ENCODE measurements at places on chromosomes 13 and 19. TPM values are rescaled to one million over a fixed set of nuclear protein-coding genes. Genes with fewer than 3 reads are reported as not detected.

DNA sequence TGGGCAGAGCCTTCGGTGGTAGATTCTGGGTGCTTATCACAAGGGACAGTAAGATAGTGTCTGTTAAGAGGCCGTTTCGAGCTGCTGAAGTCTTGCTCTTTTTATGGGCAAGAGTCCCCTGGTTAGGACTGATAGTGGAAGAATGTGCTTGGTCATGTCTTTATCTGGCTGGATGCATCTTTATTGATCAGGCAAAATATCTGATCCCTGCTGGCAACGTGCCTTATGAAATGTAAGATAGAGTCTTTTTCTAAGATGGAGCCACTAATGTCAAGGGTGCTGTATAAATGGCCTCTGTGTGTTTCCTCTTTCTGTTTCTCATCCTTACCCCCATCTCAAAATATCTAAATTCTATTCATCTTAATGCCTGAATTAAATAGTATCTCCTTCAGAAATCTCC lies 53.3 kb downstream of the MYO16 start:
- H3K27me3 ChIP-seq = peaks cover 8% of the 10 kb centered on the region
- no peak for DNase-seq
- no peak overlapping the region for H3K4me3 ChIP-seq
- no peak overlapping the region for H3K27ac ChIP-seq
- H3K36me3 ChIP-seq = no peaks in the 10 kb centered on the region

DNA sequence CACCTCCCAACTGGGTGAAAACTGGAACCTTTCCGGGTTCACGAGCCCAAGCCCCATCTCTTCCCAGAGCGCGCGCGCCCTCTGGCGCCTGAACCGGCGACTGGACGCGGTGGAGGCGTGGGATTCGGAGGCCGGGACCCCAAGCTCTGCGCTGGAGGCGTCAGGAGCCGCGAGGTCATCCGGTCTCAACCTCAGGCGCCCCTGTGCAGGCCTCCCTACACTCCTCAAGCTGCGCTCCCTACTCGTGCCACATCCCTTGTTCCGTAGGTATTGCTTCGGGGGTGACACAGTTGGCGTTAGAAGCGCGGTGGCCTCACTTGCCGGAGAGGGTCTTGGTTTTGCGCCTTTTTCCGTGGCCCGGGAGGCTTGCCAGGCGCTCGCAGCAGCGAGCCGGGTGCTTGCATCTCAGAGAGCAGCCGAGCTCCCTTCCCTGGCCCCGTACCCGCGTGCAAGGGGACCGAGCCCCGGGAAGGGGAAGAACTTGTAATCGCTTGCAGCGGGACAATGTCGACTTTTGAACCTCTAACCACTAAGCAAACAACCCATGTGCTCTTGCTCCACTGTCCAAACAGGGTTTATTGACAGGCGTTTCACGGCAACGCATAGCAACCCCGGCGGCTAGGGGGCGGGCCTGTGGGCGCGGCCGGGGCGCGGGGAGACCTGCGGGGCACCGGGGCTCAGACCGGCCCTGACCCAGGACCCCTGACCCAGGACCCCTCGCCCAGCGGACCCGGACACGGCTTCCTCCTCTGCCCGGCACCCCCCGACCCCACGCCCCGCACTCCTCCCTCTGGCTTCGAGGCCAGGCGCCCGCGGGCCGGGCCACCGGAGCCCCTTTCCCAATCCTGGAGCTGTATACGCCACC lies 8.5 kb downstream of the CDX2 start:
- H3K27ac ChIP-seq = no peak overlapping the region
- peaks cover 62% of the 10 kb centered on the region for H3K27me3 ChIP-seq
- peaks cover 8% of the 10 kb centered on the region for H3K4me1 ChIP-seq
- no peaks in the 10 kb centered on the region for H3K36me3 ChIP-seq
- peak; percentile 72 for DNase-seq

DNA sequence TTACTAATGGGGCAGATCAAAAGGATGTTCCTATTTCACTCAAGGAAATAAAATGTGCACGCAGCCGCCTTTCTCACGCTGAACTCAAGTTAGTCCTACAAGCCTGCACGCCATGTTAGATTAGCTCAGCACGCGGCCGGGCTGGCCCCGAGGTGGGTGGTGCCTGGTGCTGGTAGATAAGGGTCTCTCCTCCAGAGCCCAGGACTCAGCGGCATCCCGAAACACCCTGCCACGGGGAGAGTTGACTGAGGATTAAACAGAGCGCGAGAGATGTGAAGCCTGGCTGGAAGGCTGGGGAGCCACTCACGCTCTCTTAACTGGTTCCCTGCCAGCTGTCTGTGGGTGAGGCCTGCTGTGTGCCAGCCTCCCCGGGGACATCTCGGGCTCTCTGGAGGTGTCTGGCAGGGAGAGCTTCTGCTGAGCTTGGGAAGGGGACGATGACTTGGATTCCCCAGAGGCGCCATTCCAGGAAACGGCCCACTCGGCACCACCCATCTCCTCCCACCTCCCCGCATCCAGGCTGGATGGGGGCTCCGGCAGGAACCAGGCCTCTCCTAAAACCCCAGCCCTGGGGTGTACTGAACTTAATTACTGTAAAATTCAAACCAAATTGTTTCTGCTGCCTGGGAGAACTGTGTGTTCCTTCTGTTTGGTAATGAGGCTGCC lies 122.2 kb downstream of the KDM4B start:
- peaks cover 3% of the 10 kb centered on the region for H3K36me3 ChIP-seq
- no peak for DNase-seq
- H3K27ac ChIP-seq = no peak overlapping the region
- H3K4me3 ChIP-seq = no peak overlapping the region

Gene GNG14
- not detected for total RNA-seq

Gene DIAPH3
- total RNA-seq = 28.5 TPM

DNA sequence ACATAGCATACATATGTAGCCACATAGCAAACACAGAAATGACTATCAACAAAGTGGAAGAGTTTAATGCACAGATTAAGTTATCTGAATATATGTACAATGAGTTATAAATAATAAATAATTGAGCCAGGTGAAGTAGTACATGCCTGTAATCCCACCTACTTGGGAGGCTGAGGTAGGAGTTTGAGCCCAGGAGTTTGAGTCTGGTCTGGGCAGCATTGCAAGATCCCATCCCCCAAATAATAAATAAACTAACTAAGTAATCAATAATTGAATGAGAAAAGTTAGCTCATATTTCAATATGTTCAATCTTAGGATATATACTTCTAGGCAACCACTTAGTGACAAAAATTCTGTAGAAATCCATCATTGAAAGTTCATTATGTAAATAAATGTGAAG lies 1.7 kb downstream of the CARD8 start:
- no peaks in the 10 kb centered on the region for H3K27me3 ChIP-seq
- DNase-seq = no peak
- peak overlapping the region; percentile 98 for H3K27ac ChIP-seq
- peaks cover 20% of the 10 kb centered on the region for H3K36me3 ChIP-seq

Gene CCDC159
- 15.3 TPM for total RNA-seq

GRCh38 chr13:46571189-46571908 lies 18.4 kb downstream of the LRCH1 start:
- no peak for DNase-seq
- peaks cover 42% of the 10 kb centered on the region for H3K4me1 ChIP-seq
- H3K27ac ChIP-seq = peak overlapping the region; percentile 26
- peaks cover 3% of the 10 kb centered on the region for H3K36me3 ChIP-seq
- no peaks in the 10 kb centered on the region for H3K27me3 ChIP-seq

DNA sequence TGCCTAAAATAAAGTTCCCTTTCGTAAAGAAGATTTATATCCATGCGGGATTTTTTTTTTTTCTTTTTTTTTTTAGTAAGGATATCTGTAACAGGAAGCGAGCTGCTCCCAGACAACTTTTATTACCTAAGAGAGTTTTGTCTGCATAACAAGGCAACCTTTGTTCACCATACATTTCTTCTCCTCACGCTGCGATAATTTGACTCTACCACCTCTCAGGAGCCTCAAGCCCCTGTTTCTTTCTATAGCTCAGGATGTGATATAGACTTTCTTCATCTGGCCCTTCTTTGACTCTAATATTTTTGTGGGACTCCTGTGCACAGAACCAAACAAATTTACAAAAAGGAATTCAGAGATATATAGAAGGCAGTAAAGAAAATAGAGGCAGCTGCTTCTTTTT lies 1053.7 kb upstream of the SPRY2 start:
- no peaks in the 10 kb centered on the region for H3K27me3 ChIP-seq
- no peaks in the 10 kb centered on the region for H3K4me1 ChIP-seq

DNA sequence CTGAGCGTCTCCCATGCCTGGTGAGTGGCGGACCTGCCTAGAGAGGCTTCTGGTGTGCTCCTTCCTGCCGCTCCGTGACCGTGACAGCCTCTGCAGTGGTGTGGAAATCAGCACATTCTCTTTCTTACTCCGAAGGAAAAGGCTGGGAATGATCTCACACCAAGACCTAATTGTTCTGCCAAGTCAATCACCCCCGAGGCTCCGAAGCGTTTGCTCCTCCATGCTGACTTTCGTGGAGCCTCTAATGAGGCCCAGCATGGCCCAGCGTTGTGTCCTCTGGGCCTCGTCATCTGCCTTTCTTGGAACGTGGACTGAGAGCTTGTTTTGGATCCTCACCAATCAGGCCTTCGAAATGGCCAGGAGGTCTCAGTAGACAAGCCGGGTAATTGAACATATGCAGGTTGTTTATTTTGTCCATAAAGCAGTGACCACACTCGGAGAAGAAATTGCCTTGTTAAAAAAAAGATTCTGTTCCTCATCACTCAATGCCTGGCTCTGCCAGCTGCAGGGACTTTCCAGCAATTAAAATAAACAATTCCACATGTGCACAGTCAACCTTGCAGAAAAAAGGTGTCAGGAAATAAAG lies 107.1 kb downstream of the UBL3 start:
- no peak overlapping the region for H3K27ac ChIP-seq
- no peak overlapping the region for H3K4me3 ChIP-seq
- peaks cover 8% of the 10 kb centered on the region for H3K27me3 ChIP-seq
- no peak for DNase-seq
- no peaks in the 10 kb centered on the region for H3K4me1 ChIP-seq
- H3K36me3 ChIP-seq = no peaks in the 10 kb centered on the region

DNA sequence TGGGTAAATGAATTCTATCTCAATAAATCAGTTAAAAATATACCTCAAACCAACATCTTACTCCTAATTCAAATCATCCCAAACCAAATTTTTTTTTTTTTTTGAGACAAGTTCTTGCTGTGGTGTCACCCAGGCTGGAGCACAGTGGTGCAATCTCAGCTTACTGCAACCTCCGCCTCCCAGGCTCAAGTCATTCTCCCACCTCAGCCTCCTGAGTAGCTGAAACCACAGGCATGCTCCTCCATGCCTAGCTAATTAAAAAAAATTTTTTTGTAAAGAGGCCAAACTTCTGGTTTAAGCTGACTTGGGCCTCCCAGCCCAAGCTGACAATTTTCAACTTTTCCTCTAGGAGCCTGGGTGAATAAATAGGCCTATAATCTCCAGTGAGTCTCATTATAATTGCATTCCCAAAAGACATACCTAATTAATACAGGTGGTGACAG lies 22.1 kb upstream of the OLFM2 start:
- peaks cover 8% of the 10 kb centered on the region for H3K27me3 ChIP-seq
- no peaks in the 10 kb centered on the region for H3K4me1 ChIP-seq
- H3K27ac ChIP-seq = no peak overlapping the region
- no peak for DNase-seq
- H3K36me3 ChIP-seq = no peaks in the 10 kb centered on the region
- no peak overlapping the region for H3K4me3 ChIP-seq

DNA sequence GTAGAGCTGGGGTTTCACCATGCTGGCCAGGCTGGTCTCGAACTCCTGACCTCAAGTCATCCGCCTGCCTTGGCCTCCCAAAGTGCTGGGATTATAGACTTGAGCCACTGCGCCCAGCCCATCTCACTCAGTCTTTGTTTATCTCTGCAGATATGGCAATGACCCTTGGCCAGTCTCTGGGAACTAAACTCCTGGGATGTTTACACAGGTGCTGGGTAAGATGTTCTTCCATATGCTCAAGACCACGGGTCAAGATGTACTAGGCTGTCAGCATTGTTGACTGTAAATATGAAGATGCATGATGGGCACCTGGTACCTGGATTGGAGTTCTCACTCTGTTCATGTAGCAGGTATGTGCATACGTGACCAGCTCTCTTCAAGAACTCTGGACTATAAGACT lies 35.8 kb downstream of the ZNF473 start:
- H3K27ac ChIP-seq = no peak overlapping the region
- no peaks in the 10 kb centered on the region for H3K4me1 ChIP-seq
- no peak for DNase-seq
- H3K36me3 ChIP-seq = peaks cover 8% of the 10 kb centered on the region

GRCh38 chr13:95547531-95548167 lies 4.9 kb upstream of the CLDN10 start:
- H3K27me3 ChIP-seq = peaks cover 36% of the 10 kb centered on the region
- no peak overlapping the region for H3K27ac ChIP-seq
- no peaks in the 10 kb centered on the region for H3K36me3 ChIP-seq
- H3K4me1 ChIP-seq = no peaks in the 10 kb centered on the region

GRCh38 chr13:77857531-77858209 lies 61.0 kb downstream of the EDNRB start:
- H3K27ac ChIP-seq = no peak overlapping the region
- no peaks in the 10 kb centered on the region for H3K4me1 ChIP-seq

DNA sequence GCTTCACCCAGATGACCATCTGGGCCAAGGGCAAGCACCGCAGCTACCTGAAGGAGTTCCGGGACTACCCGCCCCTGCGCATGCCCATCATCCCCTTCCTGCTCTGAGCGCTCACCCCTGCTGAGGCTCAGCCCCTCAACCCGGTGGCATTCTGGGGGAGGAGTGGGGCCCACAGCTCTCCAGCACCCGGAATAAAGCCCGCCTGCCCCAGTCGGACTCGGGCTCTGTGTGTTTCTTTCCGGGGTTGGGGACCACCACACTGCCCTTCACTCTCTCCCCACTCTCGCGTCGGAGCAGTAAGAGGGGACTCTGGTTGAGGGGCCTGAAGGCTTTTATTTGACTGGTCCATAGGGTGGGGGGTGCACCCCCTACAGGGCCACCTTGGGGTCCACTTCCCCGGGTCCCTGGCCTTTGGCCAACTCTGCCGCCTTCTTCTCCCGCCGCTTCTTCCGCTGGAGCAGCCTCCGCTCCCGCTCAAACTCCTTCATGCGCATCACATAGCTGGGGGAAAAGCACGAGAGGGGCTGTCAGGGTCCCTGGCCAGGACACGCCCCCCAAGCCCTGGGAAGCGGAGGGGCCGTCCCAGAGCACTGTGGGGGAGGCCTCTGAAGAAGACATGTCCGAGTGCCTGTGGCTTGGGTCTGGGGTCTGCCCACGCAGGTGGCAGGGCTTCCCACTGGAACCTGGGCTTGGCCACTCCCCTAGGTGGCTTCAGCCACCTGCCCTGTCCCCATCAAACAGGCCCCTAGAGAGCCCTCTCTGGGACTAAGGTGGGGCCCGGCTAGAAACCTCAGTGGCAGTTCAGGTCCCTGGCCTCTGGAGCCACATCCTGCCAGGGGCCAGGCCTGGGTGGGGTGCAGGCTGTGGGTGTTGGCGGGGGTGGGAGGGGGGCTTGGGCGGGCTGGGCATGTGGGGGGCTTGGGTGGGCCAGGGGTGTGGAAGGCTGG lies 5.8 kb downstream of the NDUFB7 start:
- DNase-seq = no peak
- H3K4me3 ChIP-seq = no peak overlapping the region
- H3K27ac ChIP-seq = no peak overlapping the region

DNA sequence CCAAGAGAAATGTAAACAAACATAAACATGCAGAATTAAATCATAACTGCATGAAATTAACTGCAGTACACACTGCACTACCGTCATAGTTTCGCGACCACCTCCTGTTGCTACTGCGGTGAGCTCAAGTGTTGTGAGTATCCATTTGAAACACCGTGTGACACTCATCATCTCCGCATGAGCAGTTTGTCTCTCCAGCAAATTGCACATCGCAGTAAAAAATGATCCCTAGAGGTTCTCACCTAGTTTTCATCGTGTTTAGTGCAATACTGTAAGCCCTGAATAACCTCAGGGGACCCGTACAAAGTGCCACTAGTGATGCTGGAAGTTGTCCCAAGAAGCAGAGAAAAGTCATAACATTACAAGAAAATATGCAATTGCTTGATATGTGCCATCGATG lies 147.7 kb downstream of the DPF1 start:
- peaks cover 11% of the 10 kb centered on the region for H3K36me3 ChIP-seq
- peaks cover 24% of the 10 kb centered on the region for H3K4me1 ChIP-seq
- H3K4me3 ChIP-seq = no peak overlapping the region
- DNase-seq = no peak
